ENCODE measurements at places on chromosomes 1 and 21.

- DNase-seq, result no peak
These were observed 32.9 kb downstream of the IFI44 start for GRCh38 chr1:78682496-78682895.

GRCh38 chr1:175906370-175906769 lies 163.0 kb upstream of the TNR start:
- DNase-seq, result no peak

DNA sequence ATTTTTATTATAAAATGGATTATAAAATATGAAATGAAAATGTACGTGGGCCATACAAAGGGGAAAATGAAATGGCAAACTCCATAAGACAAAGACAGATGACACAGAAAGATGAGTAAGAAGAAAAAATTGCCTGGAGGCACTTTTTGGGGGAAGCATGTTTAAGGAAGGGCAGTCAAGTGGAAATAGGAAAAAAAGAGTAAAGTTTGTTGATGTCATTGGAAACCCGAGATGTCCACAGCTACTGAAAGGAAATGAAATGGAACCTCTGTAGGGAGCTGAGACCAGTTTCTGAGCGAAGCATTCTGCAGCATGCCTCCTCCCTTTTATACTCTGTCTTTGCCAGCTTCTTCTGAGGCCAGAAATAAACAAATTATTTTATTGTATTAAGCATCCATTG lies 203.4 kb upstream of the UBE2U start:
- DNase-seq, result no peak

GRCh38 chr1:216119600-216119999 lies 303.6 kb downstream of the USH2A start:
- no peak for DNase-seq

GRCh38 chr1:27949027-27949426 lies 10.7 kb upstream of the XKR8 start:
- DNase-seq, result no peak

- no peak for DNase-seq
These were observed 100.5 kb upstream of the HMGB4 start for GRCh38 chr1:33763406-33763805.

DNA sequence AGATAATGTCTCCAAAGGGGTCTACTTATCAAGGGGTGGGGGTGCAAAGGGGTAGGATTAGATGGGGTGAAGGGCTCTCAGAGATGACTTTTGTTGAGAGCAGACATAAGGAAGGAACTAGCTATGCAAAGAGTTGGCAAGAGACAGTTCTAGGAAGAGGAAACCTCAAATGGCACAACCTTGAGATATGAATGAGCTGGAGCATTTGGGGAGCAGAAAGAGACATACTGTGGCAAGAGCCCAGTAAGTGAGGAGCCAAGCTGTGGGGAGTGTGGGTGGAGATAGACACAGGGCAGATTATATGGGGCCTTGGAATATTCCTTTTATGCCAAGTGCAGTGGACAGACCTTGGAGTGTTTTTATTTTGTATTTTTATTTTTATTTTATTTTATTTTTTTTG lies 84.8 kb upstream of the BTG3 start:
- DNase-seq, result no peak

DNA sequence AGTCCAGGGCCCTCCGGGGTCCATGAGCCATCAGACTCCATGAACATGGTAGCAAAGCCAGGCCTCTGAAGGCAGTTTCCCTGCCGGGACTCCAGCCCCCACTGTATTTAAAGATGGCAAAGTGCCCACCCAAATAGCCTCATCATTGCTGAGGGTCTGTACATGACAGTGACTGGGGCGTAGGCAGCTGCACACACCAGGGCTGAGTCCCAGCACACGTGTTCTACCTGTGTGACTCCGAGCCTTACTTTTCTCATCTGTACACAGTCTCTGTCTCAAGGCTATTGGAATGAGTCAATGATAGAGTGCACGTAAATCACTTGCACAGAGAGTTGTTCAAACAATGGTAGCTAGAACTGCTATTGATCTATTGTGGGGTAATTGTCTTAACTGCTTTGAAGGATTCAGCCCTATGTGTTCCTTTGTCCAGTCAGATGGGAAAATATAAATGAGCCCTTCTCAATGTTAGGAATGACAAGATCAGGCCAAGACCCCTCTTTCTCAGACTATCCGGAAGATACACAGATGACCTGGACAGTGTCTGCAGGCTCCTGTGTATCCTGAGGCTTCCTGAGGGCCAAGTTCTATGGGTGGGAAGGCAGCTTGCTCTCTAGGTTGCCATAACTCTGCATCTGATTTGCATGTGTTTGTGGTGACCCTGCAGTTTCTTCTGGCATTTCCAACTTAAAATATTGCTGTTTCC lies 48.9 kb downstream of the RASSF5 start:
- DNase-seq, result no peak

DNA sequence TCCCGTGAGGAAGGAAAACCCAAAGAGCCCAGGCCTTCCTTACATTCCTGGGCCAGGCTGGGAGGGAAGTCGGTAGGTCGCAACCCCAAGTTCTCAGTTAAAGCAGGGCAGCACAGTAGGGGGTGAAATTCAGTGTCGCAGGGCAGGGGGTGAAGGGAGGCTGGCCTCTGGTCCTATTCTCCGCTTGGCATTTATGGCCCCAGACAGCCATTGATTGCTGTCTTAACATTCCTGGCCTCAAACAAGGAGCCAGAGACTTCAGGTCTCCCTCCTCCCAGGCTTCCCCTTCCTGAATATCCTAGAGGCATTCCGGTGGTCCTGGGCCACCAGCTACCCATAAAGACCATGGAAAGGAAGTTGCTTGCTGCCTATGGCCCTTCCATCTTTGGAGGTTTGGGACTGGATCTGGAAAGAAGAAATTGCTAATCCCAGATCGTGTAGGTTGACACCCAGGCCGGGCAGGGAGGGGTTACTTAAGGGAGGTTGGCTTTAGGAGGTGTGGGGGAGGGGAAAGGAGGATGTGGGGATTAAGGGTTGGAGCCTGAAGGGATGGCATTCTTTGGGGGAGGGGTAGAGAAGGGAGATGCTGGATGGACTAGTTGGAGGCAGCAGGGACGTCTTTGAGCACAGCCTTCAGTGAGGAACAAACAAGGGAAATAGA lies 1.7 kb downstream of the LIN28A start:
- DNase-seq, result no peak

DNA sequence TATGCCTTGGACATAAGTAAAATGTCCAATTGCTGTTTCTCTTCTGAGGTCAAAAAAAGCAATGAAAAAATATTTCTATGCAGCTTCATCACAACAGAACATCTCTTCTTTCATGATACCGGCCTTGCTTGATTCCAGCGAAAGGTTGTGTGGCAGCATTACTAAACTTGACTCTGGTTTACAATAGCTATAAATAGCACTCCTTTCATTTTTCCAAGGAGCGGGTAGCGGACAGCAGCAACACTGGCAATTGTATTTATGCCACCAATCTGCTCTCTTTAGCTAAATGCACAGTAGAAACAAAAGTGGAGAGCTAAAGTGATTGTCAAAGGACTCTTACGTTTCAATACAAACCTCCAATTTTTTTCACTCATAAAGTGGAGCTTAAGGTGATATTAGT lies 7.5 kb upstream of the DAB1 start:
- DNase-seq, result no peak

DNA sequence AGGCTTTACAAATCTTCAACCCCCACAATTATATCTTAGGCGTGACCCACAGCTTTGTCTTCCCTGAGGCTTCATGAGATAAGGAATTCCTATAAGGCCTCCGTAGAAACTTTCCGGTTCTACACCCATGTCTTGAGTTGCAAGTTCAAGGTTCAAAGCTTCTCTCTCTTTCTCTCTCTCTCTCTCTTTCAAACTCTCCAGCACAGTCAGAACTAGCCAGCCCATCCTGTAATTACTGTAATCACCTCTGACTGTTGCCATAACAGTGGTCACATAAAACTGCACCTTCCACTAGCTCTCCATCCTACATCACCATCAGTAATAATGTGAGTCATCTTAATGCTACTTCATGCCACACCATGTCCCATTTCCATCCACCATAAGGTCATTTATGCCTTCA lies 90.0 kb upstream of the NFASC start:
- no peak for DNase-seq

GRCh38 chr21:17231124-17231523 lies 281.7 kb upstream of the CXADR start:
- no peak for DNase-seq

DNA sequence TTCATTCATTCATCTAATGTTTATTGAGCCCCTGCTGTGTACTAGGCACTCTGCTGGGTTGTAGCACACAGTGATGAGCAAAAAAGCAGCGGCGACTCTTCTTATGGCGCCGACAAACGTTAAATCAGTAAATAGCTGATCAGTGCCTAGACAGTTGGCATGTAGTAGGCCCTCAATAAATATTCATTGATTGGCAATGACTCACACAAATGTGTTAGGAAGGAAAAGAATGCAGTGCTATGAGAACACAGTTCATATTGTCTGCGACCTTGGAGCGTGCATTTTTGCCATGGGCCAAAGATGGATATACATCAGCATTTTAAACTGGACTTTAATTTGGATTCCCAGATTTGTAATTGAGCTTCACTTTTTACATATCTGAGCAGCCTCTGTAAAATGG lies 52.0 kb downstream of the PRDM2 start:
- DNase-seq, result no peak

GRCh38 chr1:96313216-96313615 lies 408.4 kb upstream of the PTBP2 start:
- DNase-seq, result no peak

GRCh38 chr1:44608141-44608540 lies 66.1 kb downstream of the TMEM53 start:
- no peak for DNase-seq

DNA sequence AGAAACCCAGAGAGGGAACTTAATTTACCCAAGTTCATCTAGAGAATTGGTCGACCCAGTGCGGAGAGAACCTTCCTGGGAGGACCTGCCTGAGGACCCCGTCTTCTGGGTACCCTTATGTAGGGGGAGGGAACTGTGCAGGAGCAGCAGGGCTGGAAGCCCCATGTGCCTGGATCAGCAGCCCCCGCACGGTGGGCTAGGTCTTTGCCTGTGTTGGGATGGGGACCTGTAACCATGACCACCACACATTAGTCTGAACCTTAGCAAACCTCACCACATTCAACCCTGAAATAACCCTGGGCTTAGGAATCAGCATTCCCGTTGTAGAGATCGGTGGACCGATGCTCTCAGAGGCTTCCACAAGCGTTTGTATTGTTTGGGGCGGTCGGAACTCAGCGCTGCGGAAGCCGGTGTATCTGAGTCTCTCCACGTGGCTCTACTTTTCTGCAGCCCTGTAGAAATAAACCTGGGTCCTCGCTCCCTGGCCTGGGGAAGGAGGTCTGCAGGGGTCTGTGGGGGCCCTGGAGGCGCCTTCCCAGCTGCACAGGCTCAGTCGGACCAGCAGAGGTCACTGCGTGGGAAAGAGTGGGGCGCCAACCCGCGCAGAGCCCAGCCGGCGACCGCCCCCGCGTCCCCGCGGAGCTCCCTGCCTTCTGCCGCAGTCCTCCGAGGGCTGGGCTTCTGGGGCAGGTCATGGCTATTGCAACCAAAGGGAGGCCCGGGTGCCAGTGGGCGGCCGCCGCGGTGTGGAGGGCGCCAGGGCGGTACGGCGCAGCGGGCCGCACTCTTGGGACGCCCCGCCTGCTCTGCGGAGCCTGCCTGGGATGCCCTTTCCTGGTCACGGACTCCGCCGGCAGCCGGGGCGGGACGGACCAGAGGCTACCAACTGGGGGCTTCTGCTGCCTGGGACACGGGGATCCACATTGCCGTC lies 36.2 kb upstream of the KCNA10 start:
- peak; percentile 61 for DNase-seq

- DNase-seq, result no peak
These were observed 1130.3 kb downstream of the PLA2G4A start for GRCh38 chr1:187959062-187959461.

- DNase-seq, result no peak
These were observed 104.3 kb upstream of the KRTAP19-8 start for GRCh38 chr21:31142600-31142999.

DNA sequence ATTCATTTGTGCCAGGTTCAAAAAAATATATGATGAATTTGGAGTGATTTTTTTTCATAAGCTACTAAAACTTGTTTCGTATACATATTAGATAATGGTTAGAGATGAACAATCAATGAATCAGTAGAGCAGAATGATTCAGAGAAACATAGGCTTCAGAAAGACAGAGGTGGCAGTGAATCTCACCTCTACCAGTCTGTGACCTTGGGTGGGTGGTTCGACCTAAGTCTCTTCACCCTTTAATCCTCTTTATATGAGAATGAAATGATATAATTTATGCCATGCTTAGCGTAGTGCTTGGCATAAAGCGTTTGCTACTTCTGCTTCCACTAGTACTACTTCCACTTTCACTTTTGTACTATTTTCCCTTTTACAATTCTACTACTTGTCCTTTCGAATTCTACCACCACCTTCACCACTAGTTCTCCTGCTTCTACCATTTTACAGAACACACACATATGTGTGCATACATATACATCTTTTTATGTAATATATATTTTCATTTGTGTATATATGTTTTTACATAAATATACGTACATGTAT lies 45.1 kb downstream of the FYB2 start:
- no peak for DNase-seq

GRCh38 chr1:165452336-165453130 lies 7.6 kb upstream of the RXRG start:
- DNase-seq, result no peak

DNA sequence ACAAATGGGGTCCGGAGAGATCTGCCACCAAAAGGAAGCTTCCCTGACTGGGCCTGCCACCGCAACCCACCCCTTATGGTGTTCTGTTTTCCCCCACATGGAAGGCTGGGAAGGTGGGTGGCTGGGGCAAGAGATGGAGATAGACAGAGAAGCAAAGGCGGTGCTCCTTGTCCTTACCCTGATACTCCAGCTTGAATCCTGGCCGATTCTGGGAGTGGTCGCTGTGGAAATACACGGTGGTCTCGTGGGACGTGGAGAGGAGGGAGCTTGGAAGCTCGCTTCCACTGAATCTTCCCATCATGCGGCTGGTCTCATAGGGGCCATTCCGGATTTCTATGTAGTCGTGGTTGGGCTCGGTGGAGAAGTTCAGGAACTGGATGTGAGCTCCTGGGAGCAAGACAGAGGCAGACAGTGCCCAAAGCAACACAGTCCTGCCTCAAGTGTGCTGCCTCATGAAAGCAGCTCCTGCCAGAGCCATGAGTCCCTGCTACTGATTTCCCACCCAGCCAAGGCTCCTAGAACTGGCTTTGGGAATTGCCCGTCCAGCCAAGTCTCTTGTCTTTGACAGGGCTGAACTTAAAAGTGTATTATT lies 138.5 kb downstream of the ZSCAN20 start:
- DNase-seq, result no peak

- no peak for DNase-seq
These were observed 3.6 kb downstream of the LEPR start for GRCh38 chr1:65423884-65424572.

DNA sequence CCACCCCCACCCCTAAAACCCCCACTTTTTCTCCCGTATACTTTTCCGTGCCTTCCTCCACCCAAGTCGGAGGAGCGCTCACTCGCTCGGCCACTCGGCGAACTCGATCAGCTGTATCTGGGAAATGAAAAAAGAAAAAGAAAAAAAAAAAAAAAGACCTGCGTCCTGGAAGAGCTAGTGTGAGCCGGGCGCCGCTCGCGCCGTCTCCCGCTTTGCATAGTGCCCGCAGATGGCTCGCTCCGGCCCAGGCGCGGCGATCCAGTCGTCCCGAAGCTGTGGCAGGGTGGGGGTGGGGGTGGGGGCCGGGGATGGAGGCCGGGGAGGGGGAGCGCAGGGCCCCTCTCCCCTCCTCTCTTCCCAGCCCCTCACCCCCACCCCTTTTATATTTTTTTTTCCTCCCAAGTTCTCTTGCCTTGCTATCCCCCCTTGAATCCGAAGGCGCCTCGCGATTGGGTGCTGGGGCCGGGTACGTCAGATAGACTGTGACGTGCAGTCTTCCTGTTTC lies 299 bp upstream of the PROX1 start:
- peak; percentile 54 for DNase-seq

- DNase-seq, result no peak
These were observed 20.6 kb upstream of the RCAN3 start for GRCh38 chr1:24481843-24482610.
